ENCODE measurements at places on chromosomes 2 and 18. TPM values are rescaled to one million over a fixed set of nuclear protein-coding genes. Genes with fewer than 3 reads are reported as not detected.

DNA sequence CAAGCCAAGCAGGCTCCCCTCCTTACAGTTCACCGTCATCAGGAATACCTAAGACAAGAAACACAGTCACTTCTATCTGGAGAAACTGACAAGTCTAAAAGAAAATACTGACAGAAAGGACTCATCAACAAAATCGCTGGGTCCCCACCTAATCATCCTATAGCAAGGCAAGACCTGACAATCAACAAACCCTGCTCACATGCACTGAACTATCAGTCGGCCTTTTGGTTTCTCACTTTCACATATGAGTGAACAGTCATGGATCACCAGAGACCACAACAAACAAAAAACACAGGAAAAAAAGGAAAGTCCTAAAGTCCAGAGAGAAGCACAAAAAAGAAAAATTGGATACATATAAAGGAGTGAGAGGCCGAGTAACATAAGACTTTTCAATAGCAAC lies 70.4 kb downstream of the SEMA4F start:
- no peak for DNase-seq

- peak; percentile 29 for DNase-seq
These were observed 7.2 kb downstream of the HADHB start for GRCh38 chr2:26251893-26252292.

The EGR4 gene
- not detected for total RNA-seq

The RAB6C gene
- 0.14 TPM for total RNA-seq

GRCh38 chr2:28349546-28350165 lies 43.0 kb upstream of the FOSL2 start:
- DNase-seq = no peak

DNA sequence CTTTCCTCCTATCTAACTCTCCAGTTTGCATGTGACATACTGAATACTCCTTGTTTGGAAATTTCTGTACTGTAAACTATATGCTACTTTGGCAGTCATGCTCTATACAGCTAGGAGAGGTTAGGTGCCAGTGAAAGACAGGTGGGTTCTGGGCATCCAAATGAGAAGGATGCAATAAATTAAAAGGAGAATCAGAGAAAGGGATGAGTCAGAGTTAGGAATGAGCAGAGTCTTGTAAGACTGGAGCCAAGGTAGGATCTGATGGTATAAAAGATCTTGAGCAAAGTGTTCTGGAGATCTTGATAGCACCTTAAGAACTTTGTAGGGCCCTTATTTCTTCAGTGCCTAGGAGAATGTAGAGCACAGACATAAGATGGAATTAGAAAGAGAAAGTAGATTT lies 58.7 kb upstream of the STAM2 start:
- no peak for DNase-seq

DNA sequence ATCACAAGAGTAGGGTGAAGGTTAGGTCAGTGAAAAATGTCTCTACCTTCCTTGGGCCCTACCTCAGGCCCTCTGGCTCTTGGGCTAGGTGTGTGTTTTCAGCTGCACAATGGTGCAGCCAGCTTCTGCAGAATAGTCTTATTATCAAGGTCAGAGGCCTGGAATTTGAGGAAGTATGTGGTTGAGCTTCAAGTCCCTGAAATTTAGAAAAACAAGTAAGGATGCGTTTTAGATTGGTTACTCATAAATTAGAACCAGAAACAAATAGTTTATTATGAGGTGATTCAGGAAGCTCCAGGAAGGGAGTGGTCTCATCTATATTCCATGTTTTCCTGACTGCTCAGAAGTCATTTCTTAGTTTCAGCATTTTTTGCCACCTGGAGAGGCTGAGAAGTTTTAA lies 204.2 kb upstream of the CELF4 start:
- DNase-seq = no peak

GRCh38 chr2:80288576-80288975 lies 16.0 kb downstream of the LRRTM1 start:
- no peak for DNase-seq

The FBXO48 gene
- total RNA-seq = 0.54 TPM

DNA sequence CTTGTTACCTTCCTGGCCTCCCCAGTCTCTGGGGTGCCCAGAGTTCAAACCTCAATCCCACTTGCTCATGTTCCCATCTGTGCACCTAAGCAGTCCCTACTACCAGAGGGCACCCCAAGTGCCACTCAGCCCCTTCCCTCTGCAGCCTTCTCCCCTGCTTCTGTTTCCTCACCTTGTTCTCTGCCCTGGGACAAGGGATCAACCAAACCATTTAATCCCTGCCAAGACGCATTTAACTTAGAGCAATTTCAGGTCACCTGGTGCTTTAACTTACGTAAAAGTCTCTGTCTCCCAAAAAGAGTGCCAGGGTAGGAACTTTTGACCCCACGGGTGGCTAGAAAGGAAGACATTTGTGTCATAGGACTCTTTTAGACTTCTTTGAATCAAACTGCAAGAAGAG lies 67.2 kb downstream of the SRD5A2 start:
- no peak for DNase-seq

GRCh38 chr2:160916300-160916699 lies 243.9 kb upstream of the TANK start:
- no peak for DNase-seq

GRCh38 chr18:48702346-48703027 lies 163.7 kb downstream of the CTIF start:
- no peak for DNase-seq

GRCh38 chr2:11679486-11680181 lies 9.6 kb upstream of the NTSR2 start:
- DNase-seq = no peak

- DNase-seq = no peak
These were observed 79.2 kb upstream of the MGAT5 start for GRCh38 chr2:134174711-134175110.

The GAREM1 gene
- total RNA-seq = 9.0 TPM

DNA sequence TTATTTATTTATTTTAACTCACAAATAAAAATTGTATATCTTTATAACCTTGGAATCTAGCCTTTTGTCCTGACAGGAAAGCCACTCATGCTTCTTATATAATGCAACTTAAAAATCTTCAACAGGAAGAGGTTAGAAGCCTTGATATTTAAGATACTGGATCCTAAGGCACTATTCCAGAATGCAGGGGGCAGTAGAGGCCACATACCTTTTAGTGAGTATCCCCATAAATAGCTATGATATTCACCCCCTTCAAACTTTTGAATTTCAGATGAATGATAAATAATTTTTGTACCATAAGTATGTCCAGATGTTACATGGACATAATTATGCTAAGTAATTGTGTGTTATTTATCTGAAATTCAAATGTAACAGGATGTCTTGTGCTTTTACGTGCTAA lies 592.7 kb upstream of the VRK2 start:
- no peak for DNase-seq

The CHAC2 gene
- 3.6 TPM for total RNA-seq

DNA sequence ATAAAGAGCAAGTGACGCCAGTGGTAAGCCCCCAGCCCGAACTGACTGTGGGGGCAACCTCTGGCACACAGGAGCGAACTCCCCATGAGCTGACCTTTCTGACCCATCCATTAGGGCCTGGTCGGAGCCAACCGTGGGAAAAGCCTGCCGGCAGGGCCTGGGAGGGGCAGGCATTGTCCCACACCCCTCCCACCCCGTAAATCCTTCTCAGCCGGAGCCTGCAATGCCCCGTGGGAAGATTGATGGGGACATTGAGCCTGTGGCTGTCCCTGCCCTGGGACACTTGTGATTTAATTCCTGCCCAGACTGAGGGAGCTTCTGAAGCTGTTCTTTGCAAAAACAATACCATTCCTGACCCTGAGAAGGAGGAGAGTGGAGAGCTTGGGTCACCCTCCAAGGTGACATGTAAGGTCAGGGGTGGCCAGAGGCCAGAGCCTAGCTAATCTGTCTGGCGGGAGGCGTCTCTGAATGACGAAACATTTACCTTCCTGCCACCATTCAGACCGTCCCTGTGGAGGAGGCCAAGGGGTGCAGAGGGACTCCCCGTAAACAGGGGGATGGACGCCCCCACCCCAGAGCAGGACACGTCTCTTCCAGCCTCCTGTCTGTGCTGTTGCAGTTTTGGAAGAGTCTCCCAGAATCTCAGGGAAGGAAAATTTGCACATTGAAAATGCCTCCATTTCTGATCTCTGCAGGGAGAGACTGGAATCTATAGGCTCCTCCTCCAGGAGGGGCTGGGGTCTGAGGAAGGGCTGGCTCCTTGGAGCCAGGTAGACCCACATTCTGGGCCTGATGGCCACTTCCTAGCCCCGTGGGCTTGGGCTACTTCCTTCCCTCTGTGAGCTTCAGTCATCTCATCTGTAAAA lies 51.2 kb upstream of the HS6ST1 start:
- no peak for DNase-seq

- DNase-seq = peak; percentile 47
These were observed 664 bp downstream of the CCT4 start for GRCh38 chr2:61887717-61888266.

GRCh38 chr2:198417836-198418235 lies 613.4 kb downstream of the PLCL1 start:
- DNase-seq = no peak

The MYO3B gene
- total RNA-seq = not detected

DNA sequence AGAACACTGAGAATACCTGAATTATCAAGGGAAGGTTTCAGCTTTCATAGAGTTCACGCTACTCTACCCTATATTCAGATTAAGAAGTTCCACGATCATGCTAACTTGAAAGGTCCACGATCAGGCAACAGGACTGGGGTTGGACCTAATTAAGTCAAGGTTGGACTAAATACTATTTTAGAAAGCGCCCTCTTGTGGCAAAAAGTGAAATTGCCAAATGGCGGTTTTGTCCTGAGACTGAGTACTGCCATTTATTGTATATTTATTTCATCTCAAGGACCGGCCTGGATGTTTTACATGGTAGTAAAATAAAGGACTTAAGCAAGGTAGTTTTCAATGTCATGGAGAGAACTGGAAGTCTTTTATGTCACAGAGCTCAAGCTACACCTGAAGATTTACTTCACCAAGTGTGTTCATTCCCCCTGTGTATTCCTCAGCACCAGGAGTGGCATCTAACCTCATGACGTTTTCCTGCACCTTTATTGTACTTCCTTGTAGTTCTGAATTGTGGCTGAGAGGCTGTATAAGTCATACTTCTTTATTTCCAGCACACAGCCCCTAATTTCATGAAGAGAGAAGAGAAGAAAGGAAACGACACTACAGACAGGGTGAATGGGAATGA lies 56.8 kb downstream of the SRD5A2 start:
- DNase-seq = peak; percentile 15

DNA sequence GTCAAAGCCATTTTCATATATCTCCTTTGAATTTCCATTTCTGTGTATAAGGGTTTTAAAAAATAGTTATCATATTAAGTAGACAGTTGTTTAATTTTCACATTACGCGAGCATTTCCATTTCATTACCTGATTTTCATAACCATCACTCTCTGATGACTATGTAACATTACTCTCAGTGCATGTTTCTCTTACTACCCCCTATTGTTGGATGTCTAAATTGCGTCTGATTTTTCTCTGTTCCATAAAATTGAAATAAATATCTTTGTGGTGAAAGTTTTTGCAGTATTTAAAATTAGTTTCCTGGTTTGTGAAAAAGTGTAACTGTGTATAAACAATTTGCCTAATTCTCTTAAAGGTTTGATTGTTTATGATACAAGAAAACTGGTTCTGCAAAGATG lies 123.8 kb downstream of the MYO1B start:
- no peak for DNase-seq

The IL1R2 gene
- total RNA-seq = not detected

- no peak for DNase-seq
These were observed 63.3 kb upstream of the TMEM182 start for GRCh38 chr2:102698369-102699111.

The KLF7 gene
- total RNA-seq = 81.2 TPM

DNA sequence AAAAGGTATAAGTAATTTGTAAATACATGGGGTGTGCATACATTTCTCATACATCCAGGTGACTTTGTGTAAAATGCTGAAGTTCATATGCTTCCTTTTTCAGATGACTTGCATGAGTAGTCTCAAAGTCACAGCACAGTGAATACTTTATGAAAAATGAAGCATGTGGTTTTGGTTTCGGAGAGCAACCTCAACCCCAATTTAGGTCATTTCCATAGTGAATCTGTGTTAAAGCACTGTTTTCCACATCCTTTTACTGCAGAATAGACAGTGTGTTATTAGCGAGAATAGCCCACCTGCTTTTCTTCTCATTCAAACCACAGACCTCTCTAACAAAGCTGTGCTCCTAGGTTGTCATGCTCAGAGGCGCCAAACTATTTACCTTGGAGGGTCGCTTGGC lies 204.4 kb upstream of the RASGRP3 start:
- peak; percentile 75 for DNase-seq

The CLEC4F gene
- total RNA-seq = not detected

The VIL1 gene
- not detected for total RNA-seq

The RPRM gene
- total RNA-seq = 0.53 TPM

DNA sequence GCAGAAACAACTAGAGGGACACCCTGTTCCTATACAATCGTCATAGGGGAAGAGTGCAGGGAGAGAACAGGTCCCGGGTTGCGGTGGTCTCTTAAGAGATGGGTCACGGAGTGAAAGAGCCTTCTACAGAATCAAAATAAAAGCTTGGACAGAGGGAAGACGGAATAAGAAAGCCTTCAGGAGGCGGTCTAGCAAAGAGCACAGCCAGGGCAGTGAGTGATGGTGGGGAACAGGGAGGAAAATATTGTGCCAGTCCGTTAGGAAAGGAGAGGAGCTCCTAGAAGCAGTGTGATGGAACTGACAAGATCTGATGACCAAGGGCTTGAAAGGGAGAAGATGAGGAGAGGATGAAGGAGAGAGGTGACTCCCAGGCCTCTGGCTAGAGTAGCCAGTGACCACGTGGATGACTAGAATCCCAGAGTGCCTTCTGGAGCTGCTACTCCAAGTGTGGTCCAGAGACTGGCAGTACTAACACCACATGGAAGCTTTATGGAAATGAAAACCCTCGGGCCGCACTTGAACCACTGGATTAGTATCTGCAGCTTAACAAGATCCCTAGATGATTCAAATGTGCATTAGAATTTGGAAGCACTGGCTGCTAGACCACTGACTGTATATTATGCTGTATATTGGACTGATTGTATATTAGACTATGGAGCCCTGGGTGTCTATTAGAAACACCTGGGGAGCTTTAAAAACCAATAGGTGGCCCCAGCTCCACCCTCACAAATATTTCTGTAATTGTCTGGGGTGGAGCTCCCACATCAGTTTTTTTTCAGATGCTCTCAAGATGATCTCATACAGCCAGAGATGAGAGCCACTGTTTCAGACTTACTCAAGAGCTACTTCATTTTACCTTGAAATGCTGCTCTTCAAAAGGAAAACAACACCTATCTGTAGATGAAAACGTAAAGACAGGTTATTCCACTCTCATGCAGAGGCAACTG lies 1.1 kb upstream of the EVA1A start:
- peak; percentile 55 for DNase-seq

The TRIM43 gene
- total RNA-seq = not detected

DNA sequence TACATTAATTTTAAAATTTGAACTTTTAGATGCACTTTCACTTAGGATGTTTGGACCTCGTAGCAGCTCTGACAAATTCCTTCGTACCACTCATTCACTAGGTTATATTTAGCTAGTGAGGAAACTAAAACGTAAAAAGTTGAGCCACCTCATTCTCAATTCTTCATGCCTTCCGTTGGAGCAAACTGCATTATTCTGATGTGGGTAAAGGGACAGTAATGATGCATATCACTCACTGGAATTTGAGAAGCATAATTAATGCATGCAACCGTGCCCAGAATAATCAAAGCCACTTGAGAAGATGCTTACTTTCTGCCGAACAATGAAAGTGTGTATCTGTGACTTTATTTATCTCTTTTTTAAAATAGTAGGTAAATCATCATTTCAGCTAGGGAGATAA lies 2.2 kb downstream of the CNOT9 start:
- peak; percentile 48 for DNase-seq

Data from astrocyte (in vitro differentiated cells and primary cell).